ENCODE measurements at places on chromosomes 4 and X.

GRCh38 chr4:46503739-46504138 is 113.8 kb upstream of the GABRA2 start:
- no peak for DNase-seq

- DNase-seq, result no peak
Measured at GRCh38 chrX:103530545-103530944, 11.3 kb upstream of the RAB40A start.

GRCh38 chr4:28482580-28483270 is 1622.1 kb downstream of the STIM2 start:
- no peak for DNase-seq

DNA sequence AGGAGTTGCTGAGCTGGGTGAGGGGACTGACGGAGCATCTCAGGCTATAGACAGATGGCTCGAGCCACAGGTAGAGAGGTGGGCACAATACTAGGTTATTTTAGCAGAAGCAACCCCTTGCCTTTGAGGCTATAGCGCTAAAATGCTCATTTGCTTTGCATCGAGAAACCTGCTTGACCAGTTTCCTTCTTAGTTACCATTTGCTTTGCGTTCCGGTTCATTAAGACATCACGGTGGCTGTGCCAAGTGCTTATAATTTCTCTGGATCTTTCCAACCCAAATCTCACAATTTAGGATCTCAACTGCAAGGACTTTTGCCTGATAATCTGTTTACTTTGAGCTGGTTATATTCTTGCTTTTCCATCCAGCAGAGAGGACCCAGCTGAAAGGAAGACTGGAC is 40.8 kb downstream of the DLG3 start:
- no peak for DNase-seq

- no peak for DNase-seq
Measured at GRCh38 chr4:3436798-3437581, 4.8 kb upstream of the HGFAC start.

- DNase-seq, result no peak
Measured at GRCh38 chrX:74450803-74451449, 29.6 kb downstream of the SLC16A2 start.

GRCh38 chr4:79882806-79883205 is 190.2 kb downstream of the ANTXR2 start:
- DNase-seq, result no peak

- DNase-seq, result no peak
Measured at GRCh38 chrX:149456476-149457245, 48.4 kb downstream of the IDS start.

- no peak for DNase-seq
Measured at GRCh38 chr4:137451172-137451825, 81.0 kb downstream of the PCDH18 start.

DNA sequence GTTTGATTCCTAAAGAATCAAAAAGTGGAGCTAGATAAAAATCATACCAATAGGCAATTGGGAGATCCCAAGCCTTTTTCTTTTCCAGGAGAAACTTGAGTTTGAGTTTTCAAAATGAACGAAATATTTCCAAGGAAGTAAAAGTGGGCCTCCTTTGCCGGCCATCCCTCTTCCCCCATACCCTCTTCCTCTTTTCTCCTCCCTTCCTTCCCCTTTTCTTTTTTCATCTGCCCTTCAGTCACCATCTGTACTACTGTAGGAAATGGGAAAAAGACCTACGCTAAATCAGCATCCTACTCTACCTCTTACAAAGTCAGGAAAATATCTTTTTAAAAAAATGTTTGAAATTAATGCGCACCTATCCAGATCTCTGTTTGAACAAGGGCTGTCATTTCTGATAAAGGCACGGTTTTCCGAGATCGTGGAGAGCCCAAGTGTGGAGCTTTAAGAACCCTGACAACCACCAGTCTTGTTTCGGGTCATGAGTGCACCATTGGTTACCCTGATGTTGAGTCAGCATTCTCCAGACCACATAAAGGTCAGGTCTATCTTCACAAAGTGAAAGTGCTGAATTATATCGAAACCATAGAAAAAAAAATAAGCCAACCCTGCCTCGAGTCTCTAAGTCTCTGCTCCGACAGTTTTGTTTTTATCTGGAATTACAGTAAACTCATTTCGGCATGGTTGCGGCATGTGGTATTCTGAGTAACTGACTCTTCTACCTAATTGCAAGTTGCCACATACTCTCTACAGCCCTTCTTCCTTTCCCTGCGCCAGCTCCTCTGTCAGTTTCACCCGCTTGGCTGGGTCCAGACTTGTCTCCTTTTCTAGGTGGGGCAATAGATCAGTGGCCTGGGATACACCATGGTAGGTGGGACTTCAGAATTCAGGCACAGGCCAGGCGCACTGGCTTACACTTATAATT is 140.2 kb upstream of the KLF3 start:
- no peak for DNase-seq

DNA sequence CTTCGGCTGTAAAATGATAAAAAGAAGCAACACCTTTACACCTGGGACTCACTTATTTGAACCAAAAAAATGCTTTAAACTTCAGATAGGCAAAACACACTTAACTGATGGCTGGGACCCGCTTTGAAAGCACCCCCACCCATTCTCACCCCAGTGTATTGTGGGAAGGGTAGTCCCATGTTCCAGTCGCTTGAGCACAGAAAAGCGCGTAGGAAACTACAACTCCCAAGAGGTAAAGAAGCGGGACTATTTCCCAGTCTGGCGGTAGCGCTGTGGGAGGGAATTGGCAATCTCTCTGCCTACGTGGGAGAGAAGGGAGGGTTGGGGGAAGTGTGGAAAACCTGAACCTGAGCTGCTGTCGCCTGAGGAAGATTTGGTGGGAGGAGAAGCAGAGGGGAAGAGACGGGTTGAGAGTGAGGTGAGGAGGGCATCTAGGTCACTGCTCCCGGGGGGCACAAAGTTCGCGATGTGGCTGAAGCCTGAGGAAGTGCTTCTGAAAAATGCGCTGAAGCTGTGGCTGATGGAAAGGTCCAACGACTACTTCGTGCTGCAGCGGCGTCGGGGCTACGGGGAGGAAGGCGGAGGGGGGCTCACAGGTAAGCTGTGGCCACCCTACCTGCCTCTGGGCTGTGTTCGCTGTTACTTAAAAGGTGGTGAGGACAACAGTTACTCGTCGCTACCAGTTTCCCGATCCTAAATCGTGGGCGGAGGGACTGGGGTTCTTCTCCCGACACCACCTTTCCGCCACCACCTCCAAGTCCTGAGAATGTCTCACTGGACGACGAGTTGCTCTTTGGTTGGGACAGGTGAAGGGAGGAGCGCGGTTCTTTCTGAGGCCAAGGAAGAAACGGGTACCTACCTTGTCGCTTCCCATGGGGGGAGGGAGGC is at the start of gene TBC1D8B:
Gene TBC1D8B, plus strand, starts transcription at position 286 of the 888 bp plus-strand sequence. Its CDS starts 181 bp downstream, at position 467.
- peak; percentile 46 for DNase-seq

DNA sequence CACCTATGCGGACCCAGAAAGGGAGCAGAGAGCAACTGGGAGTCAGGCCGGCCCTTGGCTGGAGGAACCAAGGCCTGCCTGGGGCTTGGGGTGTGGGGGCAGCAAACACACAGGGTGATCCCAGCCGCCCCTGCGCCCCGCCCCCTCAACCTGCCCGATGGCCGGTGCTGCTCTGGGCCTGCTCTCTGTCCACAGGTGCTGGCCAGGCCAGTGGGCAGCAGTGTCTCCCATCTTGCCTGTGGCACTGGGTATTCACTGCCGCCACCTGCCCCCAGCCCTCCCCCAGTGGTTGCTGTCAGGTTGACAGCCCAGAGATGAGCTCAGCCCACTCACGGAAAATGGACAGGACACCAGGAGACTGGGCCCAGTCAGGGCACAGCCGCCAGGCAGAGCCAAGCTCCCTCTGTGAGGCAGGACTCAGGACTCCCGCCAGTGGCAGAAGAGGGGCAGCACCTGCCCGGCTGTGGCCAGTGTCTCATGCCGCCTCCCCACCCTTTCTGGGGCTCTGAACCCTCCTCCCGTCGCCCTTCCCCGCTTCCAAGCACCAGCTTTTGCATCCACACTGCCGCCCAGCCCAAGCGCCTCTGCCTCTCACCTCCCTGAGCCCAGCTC is 4.7 kb downstream of the NKX1-1 start:
- no peak for DNase-seq

- no peak for DNase-seq
Measured at GRCh38 chrX:17459008-17459611, 84.1 kb downstream of the NHS start.

GRCh38 chr4:7237873-7238272 is 45.5 kb downstream of the SORCS2 start:
- no peak for DNase-seq

GRCh38 chrX:133726211-133726630 is 259.2 kb downstream of the GPC3 start:
- no peak for DNase-seq

GRCh38 chr4:30720021-30720660 is at the start of gene PCDH7:
Gene PCDH7 (plus strand): TSS chr4:30720369. CDS start chr4:30721423, 1,054 bp downstream.
- DNase-seq, result peak; percentile 55

DNA sequence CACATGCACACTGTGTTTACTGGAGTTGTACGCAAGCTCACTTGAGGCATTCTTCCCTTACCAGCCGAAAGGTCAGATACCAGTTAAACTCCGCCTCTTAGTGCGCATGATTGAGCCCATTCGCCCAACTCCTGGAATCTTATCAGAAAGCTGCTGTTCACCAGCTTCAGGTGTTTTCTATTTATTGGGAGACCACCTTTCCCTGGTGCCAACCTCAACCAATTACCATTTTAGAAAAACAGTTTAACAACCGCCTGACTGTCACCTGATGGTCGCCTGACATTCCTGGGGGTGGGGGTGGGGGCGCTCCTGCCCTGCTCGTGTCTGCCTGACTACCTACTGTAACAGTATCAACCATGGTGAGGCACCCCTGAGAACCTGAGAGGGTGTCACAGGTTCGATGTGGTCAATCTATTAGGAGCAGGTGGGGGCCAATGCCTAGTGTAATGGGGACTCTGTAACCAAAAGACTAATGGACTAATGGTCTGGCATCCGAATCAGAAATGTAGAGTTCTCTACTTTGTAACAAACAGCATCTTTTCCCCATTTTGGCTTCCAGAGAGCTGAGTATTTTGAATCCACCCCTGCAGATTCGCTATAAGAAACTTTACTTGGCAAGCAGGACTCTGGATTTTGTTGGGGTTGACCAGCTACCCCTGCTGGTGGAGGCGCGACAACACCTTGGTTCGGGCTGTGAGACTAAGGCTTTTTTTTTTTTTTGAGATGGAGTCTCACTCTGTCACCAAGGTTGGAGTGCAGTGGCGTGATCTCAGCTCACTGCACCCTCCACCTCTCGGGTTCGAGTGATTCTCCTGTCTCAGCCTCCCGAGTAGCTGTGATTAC is 58.2 kb upstream of the ZNF157 start:
- no peak for DNase-seq
